ENCODE measurements at places on chromosomes 13 and 19. TPM values are rescaled to one million over a fixed set of nuclear protein-coding genes. Genes with fewer than 3 reads are reported as not detected.

- no peak for DNase-seq
Measured at GRCh38 chr19:18063463-18063862, 23.3 kb downstream of the IL12RB1 start.

- DNase-seq: peak; percentile 64
Measured at GRCh38 chr19:11196406-11197287, 698 bp downstream of the KANK2 start.

- DNase-seq: peak; percentile 93
Measured at GRCh38 chr19:6744381-6745301, 5.2 kb downstream of the TRIP10 start.

DNA sequence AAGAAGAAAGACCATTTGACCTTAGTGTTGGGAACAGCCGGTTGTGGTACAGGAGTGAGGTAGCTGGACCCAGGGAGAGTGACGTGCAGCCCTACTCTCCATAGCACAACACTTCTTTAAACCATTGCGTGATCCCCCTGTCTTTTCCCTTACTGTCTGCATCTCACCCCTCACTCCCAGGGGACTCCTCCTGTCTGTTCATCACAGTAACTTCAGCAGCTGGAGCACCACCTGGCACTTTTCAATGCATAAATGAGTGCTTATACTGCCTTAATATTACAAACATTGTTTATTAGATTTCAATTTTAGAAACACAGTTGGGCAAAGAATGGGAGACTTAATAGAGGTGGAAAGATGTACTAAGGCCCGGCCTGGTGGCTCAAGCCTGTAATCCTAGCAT, 285.5 kb downstream of the UQCRFS1 start:
- DNase-seq: no peak

DNA sequence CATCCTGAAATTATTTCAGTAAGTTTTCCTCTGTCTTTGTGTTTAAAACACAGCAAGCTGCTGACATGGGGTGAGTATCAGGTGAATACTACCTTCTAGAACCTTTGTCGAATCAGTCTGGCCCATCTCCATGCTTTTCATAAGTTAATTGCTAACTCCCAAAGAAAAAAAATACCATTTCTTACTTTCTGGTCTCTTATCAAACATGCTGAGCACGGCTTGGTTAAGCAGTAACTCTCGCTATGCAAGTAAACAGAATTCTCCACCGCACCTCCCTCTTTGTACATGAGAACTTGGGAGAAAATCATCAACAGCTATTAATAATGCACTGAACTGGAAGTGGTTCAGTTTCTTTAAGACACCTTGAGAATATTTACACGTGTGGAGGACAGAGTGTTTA, 88.6 kb downstream of the FGF9 start:
- DNase-seq: no peak

- no peak for DNase-seq
Measured at GRCh38 chr13:87403748-87404432, 267.3 kb upstream of the SLITRK5 start.

GRCh38 chr13:51423766-51424165, 29.1 kb downstream of the INTS6 start:
- DNase-seq: no peak

GRCh38 chr19:52901842-52902241, 4.4 kb upstream of the ZNF320 start:
- DNase-seq: no peak

DNA sequence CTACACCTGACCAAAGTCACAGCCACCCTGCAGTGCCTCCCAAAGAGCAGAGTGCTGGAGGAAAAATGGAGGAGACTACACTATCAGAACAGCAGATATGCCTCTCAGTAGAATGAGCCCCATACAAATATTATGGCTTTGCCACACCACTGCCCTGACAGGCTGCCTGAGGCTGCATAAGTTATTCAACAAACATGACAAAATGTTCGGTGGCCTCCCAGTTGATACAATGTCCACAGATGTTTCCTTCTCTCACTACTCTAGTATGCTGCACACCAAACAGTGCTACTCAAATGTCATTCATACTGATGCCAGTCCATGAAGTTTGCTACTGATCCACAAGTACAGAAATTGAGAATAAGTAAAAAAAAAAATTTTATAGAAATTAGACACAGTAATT, 41.0 kb downstream of the N4BP2L2 start:
- no peak for DNase-seq

DNA sequence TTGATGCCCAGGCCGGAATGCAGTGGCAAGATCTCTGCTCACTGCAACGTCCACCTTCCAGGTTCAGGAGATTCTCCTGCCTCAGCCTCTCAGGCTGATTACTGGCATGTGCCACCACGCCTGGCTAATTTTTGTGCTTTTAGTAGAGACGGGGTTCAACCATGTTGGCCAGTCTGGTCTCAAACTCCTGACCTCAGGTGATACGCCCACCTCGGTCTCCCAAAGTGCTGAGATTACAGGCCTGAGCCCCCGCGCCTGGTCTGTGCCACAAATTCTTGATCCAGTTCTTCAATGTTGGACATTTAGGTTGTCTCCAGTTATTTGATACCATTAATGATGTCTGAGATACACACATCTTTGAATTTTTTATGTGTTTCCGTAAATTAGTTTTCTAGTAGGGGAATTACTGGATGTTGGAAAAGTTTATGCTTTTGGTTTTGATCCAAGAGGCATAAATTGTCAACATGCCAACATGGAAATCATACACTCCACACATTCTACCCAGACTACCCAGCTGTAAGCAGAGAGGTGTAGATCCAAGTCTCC, 525 bp upstream of the COG3 start:
- no peak for DNase-seq

DNA sequence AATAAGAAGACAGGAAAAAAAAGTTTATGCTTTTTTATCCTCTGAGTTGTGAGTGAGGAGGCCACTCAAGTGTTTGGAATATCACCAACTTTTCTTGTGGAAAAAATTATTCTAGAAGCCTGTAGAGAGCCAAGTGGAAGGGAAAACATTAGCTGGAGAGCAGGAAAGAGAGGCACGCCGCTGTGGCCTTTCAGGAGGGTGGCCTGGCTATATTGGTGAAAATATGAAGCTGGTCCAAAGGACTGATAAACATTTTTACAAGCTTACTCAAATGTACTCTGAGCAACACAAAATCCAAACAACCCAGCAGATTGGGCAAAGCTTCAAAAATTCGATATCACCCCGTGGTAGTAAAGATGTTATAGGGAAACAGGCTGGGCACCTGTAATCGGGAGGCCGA, 2.3 kb upstream of the EIF3G start:
- no peak for DNase-seq

DNA sequence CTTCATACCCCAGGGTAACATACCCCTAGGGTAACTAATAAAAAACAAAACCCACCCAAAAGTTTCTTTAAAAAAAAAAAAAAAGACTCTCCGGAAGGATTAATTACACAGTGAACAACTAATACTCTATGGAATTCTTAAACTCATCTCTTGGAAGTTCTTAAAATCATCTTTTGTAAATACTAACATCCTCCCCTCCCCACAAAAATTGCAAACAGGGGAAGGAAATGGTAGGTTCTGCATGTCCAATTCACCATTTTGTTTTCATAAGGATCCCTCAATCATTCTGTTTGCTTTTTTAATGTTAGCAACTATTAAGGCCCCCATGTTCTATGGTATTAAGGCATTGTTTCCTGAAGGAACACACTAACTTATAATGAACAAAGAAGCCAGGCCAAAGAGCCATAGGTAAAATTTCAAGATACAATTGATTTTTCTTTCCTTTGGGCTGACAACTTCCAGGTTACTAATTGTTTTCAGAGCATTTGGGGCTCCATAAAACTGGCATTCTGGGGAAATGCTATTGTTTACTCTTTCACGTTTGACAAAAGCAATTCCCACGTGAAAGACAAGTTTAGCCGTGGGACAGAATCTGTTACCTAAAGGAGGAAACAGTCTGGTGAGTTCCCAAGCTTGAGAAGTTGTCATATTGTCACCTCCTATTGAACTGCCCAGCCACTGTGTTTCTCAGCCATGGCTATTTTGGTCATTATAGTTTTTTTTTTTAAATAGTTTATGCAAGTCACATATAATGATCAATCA, 107.0 kb downstream of the FLT1 start:
- DNase-seq: no peak

- peak; percentile 41 for DNase-seq
Measured at GRCh38 chr19:5403968-5404640, 51.1 kb upstream of the ZNRF4 start.

- no peak for DNase-seq
Measured at GRCh38 chr19:22517496-22518411, 95.6 kb upstream of the ZNF98 start.

DNA sequence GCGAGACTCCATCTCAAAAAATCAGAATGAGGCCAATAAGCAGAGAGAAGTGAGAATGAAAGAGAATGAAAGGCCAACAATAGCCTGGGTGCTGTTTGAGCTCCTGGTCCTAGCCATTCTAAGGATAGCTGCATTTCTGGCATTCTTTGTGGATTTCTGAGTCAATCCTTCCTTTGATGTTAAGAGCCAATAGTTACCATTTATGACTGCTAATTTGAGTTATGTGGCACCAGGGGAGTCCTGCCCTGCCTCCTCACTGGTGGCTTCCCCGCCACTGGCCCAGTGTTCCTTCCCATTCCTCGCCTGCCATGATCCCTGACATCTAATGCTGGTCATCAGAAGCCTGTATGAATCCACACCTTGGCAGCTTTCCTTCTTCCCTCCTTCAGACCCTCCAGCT, 991.2 kb downstream of the UQCRFS1 start:
- DNase-seq: no peak

DNA sequence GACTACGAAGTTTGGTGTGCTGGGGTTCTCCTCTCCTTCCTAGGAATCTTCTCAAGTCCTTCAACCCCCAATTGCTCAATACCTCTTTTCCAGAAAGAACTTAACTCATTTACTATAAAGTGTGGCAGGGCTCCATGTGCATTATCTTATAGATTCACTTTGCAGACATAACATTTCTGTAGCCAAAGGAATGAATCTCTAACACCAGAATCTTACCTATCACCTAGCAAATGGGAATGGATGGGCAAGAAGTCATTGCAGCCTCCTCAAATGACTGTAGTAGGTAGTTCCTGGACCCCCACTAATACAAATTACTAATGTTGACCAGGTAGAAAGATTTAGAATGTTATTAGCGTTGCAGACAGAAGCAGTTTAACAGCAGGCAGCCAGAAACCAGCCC, 5.7 kb upstream of the CACNA1A start:
- no peak for DNase-seq

DNA sequence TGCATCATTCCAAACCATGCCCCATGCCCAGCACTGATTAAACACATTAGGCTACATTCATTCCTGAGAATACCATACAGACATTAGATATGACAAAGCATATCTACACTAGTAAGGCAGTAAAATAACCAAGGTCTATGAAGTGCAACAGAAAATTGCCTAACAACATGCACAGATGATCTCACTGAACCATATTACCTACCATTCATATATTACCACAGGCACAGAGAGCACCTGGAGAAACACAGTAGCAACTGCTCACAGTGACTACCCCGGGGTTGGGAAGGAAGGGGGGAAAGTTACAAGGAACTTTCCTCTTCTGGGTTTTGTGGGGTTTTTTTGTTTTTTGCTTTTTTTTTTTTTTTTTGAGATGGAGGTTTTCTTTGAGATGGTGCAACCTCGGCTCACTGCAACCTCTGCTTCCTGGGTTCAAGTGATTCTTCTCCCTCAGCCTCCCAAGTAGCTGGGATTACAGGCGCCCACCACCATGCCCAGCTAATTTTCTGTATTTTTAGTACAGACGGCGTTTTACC, 669.6 kb downstream of the UQCRFS1 start:
- DNase-seq: no peak

GRCh38 chr19:3968556-3969434, 2.1 kb downstream of the DAPK3 start:
- DNase-seq: peak; percentile 86

GRCh38 chr19:23867895-23868294, 46.8 kb upstream of the ZNF726 start:
- no peak for DNase-seq

GRCh38 chr19:36244066-36244465, 29.2 kb downstream of the ZNF146 start:
- no peak for DNase-seq

DNA sequence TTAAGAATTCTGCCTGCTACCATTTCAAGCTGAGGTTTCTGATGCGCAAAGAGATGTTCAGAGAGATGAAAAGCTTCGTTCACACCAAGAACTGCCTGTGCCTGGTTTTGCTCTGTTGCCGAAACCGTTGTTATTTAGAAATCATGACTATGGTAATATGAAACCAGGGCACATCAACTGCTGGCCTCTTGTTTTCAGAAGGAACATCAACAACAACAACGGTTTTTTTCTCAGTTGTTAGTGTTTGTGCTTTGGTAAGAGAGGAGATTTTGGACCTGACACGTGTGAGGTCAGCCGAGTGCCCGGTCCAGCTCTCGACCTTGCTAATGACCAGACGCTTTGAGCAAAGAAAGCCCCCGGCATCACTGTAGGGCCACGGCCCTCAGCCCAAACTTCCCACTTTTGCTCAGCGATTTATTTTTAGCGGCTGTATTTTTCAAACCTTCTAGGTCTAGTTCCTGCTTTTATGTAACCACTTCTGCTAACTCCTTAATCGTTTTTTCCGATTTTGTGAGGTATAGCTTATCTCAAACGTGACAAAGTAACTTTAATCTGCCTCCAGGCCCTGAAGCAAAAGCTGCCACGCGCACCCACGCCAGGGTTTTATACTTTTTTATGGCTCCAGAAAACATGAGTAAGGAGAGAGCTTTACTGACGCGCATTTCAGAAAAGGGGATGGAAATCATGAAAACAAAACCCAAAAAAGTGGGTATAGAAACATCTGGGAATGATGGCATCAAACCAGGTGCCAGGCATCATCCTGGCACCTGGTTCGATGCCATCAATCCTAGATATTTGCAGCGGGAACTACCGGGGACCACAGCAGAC, 42.0 kb downstream of the KLF2 start:
- no peak for DNase-seq

DNA sequence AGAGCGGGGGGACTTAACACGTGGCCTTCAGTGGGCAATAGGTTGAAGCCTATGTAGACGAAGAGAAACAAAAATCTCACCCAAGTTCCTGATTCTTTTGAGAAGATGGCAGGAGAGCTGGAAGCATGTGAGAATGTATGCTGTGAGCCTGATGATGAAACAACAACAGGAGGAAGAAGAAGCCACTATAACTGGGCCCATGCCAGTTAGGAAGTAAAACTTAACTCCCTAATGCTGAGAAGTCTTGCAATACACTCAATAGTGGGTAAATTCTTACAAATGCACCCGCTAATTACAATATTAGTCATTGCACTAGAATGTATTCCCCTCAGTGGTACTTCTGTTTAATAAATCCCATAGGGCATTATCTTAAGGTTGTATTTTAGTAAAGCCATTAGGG, 9.1 kb downstream of the PCDH17 start:
- DNase-seq: no peak

GRCh38 chr13:46176756-46177155, 5.2 kb downstream of the LCP1 start:
- DNase-seq: no peak

HIF3A gene
- 27.0 TPM for total RNA-seq

SIGLECL1 gene
- not detected for total RNA-seq

C19orf81 gene
- 1.1 TPM for total RNA-seq

TDRD12 gene
- total RNA-seq: 0.23 TPM

DCAF15 gene
- 28.0 TPM for total RNA-seq

PDX1 gene
- not detected for total RNA-seq

HSD17B14 gene
- 32.1 TPM for total RNA-seq
